Colonic mucosa (tissue), 4 donors: ENCODE measurements at places on chromosomes 7 and 10. TPM values are rescaled to one million over a fixed set of nuclear protein-coding genes. Genes with fewer than 3 reads are reported as not detected.

The PDE6C gene
- not detected for total RNA-seq

DNA sequence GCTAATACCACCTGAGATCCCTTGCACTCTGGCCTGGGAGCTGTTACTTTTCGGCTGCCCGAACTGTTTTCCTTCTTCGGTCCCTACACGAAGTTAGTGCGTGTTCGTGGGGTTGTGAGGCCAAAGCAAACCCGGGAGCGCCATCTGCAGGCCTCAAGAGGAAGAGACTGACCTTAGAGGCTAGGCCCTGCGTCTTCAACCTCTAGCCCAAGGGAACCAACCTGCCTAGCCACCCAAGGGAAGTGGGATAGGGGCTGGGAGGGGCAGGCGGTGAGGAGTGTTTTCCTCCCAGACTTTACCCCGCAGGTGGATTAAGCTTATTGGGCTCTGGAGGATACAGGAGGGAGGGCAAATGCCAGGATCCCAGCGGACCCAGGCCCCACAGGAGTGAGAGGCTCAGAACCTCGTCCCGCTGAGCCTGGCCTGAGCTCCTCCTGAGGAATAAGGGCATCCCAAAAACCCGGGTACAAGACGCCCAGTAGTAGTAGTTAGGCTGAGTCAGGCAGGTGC lies 1.7 kb upstream of the PAX2 start:
- H3K4me3 ChIP-seq: no peak overlapping the region
- H3K4me1 ChIP-seq: no peaks in the 10 kb centered on the region
- H3K27me3 ChIP-seq: peaks cover 94% of the 10 kb centered on the region
- DNase-seq: no peak
- no peak overlapping the region for H3K27ac ChIP-seq

- no peaks in the 10 kb centered on the region for H3K36me3 ChIP-seq
- no peak overlapping the region for H3K4me3 ChIP-seq
- DNase-seq: no peak
- H3K27ac ChIP-seq: no peak overlapping the region
- H3K27me3 ChIP-seq: no peaks in the 10 kb centered on the region
- H3K4me1 ChIP-seq: no peaks in the 10 kb centered on the region
Observed at GRCh38 chr7:140161047-140161446, 15.7 kb downstream of the KDM7A start.

The ACSL5 gene
- 208 TPM for total RNA-seq

The CPA2 gene
- total RNA-seq: 0.48 TPM

DNA sequence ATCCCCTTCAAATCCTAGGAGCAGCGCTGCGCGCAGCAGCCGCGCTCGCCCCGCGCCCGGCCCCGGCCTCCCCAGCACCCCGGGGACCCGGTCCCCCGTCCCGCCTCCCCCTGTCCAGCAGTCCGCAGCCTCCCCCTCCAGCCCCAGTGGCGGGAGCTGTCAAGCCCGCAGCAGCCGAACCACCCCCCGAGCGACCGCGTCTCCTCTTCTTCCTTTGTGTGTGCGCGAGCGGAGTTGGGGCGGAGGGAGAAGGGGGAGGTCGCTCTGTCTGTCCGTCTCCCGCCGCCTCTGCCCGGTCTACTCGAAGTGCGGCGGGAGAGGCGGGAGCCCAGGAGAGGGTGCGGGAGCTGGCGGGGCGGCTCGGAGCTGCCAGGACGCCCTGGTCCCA lies 375 bp upstream of the CHN2 start:
- peak; percentile 31 for DNase-seq
- H3K4me1 ChIP-seq: no peaks in the 10 kb centered on the region
- H3K27ac ChIP-seq: peak overlapping the region; percentile 62
- no peaks in the 10 kb centered on the region for H3K27me3 ChIP-seq
- H3K36me3 ChIP-seq: no peaks in the 10 kb centered on the region

GRCh38 chr10:78524342-78524741 lies 490.7 kb downstream of the RPS24 start:
- no peak overlapping the region for H3K27ac ChIP-seq
- no peaks in the 10 kb centered on the region for H3K4me1 ChIP-seq
- no peaks in the 10 kb centered on the region for H3K27me3 ChIP-seq
- no peak overlapping the region for H3K4me3 ChIP-seq
- no peaks in the 10 kb centered on the region for H3K36me3 ChIP-seq

The ACBD5 gene
- total RNA-seq: 52.4 TPM

The CLDN3 gene
- 634 TPM for total RNA-seq

The KNDC1 gene
- total RNA-seq: 0.32 TPM

DNA sequence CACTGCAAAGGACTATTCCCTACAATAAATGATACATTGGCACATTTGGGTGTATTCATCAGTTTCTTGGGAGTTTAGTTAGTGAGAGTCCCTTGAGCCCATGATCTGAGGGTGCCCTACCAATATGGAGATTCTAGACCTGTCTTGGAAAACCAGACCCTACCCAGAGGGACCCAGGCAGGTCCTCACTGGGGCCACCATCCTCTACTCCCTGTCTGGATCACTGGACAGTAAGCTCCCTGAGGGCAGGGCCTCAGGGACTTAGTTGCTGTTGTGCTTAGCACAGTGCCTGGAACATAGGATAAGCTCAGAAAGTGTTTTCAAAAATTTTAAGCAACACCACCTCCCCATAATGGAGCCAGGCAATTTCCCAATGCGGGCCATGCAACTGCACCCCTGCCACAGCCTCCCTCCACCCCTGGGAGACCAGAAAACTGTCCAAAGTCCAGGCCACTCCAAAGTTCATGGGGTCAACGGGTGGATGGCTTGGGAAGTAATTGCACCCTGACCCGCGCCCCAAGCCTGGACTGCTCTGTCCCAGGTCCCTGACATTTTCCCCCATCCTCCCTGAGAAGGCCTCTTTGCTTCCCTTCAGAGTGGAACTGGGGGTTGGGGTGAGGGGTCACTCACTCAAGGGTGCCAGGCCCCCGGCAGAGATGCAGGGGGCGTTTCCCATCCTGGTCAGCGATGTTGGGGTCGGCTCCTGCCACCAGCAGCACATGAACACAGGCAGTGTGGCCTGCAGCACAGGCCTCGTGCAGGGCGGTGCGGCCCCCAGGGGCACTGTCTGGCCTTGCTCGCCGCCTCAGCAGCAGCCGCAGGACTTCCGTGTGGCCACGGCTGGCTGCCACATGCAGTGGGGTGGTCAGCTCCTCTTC lies 1.0 kb downstream of the ASB10 start:
- no peaks in the 10 kb centered on the region for H3K27me3 ChIP-seq
- no peak for DNase-seq
- no peak overlapping the region for H3K4me3 ChIP-seq
- no peak overlapping the region for H3K27ac ChIP-seq
- no peaks in the 10 kb centered on the region for H3K4me1 ChIP-seq
- H3K36me3 ChIP-seq: no peaks in the 10 kb centered on the region

The LRRC4 gene
- 1.9 TPM for total RNA-seq

DNA sequence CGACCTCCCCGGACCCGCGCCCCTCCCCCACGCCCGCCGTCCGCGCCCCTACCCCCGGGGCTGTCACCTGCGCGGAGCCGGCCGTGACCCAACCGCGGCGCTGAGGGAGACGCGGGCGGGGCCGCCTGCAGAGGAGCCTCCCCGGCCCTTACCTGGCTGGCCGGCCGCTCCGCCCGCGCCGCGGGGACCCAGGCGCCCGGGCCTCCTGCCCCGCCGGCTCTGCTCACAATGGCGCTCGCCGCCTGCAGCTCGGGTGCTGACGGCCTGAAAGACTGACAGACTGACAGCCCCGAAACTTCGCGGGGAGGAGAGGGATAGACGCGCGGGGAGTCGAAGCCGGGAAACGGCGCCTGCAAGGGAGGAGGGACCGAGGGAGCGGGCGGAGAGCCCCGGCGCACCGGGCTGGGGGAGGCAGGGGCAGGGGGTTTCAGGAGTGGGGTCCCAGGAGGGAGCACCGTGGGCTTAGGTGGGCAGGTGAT lies 393 bp downstream of the ZNF467 start:
- no peak overlapping the region for H3K27ac ChIP-seq
- H3K4me1 ChIP-seq: peaks cover 5% of the 10 kb centered on the region
- H3K27me3 ChIP-seq: no peaks in the 10 kb centered on the region
- peak; percentile 29 for DNase-seq
- H3K36me3 ChIP-seq: no peaks in the 10 kb centered on the region

The PDAP1 gene
- total RNA-seq: 133 TPM

The SAMD9 gene
- total RNA-seq: 21.5 TPM

GRCh38 chr7:28956608-28957063 lies 1.5 kb downstream of the TRIL start:
- peaks cover 28% of the 10 kb centered on the region for H3K27me3 ChIP-seq
- peaks cover 6% of the 10 kb centered on the region for H3K4me1 ChIP-seq
- peak overlapping the region; percentile 7 for H3K27ac ChIP-seq
- DNase-seq: peak; percentile 77
- H3K36me3 ChIP-seq: no peaks in the 10 kb centered on the region
- H3K4me3 ChIP-seq: peak overlapping the region; percentile 63

- DNase-seq: no peak
- H3K4me1 ChIP-seq: no peaks in the 10 kb centered on the region
- no peak overlapping the region for H3K27ac ChIP-seq
- H3K4me3 ChIP-seq: no peak overlapping the region
Observed at GRCh38 chr10:77002872-77003271, 634.7 kb downstream of the KCNMA1 start.

The PRDX3 gene
- total RNA-seq: 147 TPM

DNA sequence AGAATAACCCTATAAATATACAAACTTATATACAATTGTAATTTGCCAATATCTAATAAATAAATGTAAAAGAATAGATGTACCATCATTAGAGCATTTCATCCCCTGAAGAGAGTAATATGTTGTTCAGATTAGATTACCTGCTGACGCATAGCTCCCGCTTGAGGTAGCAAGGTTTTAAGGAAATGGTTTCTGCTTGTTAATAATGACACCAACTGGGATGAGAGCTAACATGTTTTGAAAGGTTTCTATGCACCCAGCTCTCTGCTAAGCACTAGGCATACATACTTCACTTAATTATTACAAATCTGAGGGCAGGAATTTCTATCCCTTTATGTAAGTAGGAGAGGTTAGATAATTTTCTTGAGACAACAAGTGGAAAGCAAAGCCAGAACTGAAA lies 1003.3 kb upstream of the SORCS1 start:
- H3K36me3 ChIP-seq: no peaks in the 10 kb centered on the region
- DNase-seq: no peak
- H3K4me1 ChIP-seq: no peaks in the 10 kb centered on the region

DNA sequence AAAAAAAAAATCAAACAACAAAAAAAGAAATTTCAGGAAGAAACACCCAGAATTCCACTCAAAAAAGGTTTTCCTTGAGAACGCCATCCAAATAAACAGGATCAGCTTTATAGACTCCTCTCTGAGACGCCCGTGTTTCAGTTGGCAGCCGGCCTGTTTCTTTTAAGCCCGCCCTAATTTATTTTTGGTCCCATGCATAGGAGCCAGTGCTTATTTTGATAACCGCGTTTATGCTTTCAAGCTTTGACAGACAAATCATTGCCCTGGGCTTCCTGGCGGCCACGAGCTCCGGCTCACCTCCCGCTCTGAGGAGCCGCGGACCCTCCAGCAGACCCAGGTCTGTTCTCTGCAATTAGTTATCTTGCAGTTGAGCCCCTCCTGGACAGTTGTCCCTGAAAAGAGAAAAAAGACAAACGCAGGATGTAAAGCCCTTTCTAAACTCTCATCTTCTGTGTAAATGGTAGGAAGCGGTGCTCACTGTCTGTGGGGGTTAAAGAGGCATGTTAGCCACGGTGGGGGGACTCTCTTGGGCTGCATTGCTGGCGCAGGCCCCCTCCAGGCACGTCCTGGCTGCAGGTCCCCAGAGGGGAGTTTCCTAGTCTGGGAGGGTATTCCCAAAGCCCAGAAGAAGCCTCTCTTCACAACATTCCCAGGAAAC lies 22.2 kb upstream of the UNCX start:
- H3K36me3 ChIP-seq: no peaks in the 10 kb centered on the region
- peaks cover 23% of the 10 kb centered on the region for H3K27me3 ChIP-seq
- H3K4me1 ChIP-seq: no peaks in the 10 kb centered on the region
- H3K27ac ChIP-seq: no peak overlapping the region
- H3K4me3 ChIP-seq: no peak overlapping the region

The STK31 gene
- total RNA-seq: 0.96 TPM

The ATOH7 gene
- total RNA-seq: 0.17 TPM

GRCh38 chr10:49534670-49535381 lies 4.1 kb downstream of the ERCC6 start:
- H3K4me1 ChIP-seq: peaks cover 7% of the 10 kb centered on the region
- H3K27ac ChIP-seq: no peak overlapping the region
- H3K4me3 ChIP-seq: no peak overlapping the region
- H3K36me3 ChIP-seq: peaks cover 6% of the 10 kb centered on the region
- H3K27me3 ChIP-seq: no peaks in the 10 kb centered on the region
- no peak for DNase-seq

DNA sequence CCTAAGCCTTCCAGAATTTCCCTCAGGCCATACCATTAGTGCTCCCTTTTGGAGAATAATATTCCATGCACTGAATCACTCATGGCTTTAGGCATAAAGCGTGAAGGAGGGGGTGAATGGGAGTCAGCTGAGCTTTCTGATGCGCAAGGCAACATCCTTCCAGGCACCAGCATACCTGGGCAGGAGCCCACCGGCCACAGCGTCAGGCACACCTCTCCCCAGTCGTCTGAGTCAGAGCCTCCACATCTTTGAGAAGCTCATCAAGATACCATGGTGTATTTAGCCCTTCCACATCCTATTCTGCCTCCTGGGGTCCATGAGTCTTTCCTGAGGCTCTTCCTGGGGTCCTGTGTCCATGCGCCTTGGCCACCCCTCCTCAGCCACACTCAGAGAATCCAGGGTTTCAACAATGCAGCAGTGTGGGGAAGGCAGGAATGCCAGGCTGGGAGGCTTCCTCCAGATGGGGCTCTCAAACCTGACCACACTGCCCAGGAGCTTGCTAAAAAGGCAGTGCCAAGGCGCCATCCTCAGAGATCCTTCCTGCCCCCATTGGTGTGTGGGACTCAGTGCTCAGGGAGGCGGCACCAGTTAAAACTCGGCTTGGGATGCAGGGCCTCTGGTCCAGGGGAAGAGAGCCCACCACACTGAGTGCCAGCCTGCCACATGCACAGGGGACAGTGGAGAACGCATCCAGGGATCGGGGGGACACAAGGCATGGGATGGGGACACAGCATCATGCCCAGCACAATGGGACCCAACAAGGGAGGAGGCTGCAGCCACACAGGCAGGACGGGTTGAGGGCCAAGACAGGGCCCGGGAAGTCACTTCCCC lies 31.6 kb downstream of the RASGEF1A start:
- no peaks in the 10 kb centered on the region for H3K36me3 ChIP-seq
- no peak overlapping the region for H3K27ac ChIP-seq
- H3K27me3 ChIP-seq: peaks cover 2% of the 10 kb centered on the region

DNA sequence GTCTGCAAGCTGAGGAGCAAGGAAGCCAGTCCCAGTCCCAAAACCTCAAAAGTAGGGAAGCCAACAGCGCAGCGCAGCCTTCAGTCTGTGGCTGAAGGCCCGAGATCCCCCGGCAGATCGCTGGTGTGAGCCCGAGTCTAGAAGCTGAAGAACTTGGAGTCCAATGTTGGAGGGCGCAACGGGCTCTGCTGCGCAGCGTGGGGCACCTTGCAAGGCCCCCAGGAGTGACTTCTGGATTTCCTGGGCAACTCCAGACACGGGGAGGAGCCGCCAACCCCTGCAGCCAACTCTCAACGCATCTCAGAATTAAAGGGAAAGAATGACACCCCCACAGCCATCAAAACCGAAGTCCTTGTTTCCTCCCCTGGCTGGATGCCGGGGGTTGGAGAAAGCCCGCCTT lies 18.8 kb upstream of the PROSER2 start:
- H3K36me3 ChIP-seq: no peaks in the 10 kb centered on the region
- no peak overlapping the region for H3K4me3 ChIP-seq
- H3K27me3 ChIP-seq: no peaks in the 10 kb centered on the region
- no peaks in the 10 kb centered on the region for H3K4me1 ChIP-seq
- no peak for DNase-seq
- H3K27ac ChIP-seq: no peak overlapping the region
